ENCODE measurements at places on chromosomes 6 and 20.

DNA sequence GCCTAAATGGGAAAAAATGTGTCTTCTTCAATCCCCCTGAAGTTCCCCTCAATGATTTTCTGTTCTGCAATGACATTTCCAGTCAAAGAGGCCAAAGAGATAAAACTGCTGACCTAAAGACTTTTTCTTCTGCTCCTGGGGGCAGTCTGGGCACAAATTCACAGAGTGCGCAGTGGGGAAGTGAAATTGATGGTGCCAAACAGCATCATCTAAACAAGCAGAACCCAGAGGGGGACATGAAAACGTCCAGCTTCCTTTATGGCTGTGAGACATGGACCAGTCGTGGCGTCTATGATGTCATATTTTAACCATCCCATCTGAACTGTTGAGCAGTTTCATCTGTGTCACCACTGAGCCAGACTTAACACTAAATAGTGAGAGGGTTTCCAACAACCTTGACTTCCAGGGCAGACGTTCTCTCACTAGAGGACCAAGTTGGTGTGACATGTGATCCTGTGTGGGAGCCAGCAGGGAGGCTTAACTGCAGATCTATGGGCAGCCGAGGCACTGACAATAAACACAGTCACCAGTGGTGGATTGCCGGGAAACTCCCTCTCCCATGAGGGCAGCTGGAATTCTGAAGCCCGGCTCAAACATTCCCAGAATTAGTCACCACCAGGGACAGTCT is 12.4 kb downstream of the SCML4 start:
- no peak for DNase-seq

DNA sequence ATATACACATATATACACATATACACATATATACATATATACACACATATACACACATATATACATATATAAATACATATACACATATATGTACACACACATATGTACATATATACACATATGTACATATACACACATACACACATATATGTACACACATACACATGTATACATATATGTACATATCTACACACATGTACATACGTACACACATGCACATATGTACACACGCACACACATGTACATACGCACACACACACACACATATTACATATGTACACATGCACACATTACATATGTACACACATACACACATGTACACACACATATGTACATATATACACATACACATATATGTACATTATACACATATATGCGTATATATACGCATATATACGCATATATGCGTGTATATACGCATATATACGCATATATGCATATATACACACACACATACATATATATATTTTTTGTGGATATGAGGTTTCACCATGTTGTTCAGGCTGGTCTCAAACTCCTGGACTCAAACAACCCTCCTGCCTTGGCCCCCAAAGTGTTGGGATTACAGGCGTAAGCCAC is 27.2 kb downstream of the SRC start:
- DNase-seq, result no peak

- no peak for DNase-seq
These were observed 1.6 kb downstream of the UTRN start for GRCh38 chr6:144286503-144287393.

GRCh38 chr6:29483186-29483585 is 4.6 kb downstream of the MAS1L start:
- DNase-seq, result no peak

DNA sequence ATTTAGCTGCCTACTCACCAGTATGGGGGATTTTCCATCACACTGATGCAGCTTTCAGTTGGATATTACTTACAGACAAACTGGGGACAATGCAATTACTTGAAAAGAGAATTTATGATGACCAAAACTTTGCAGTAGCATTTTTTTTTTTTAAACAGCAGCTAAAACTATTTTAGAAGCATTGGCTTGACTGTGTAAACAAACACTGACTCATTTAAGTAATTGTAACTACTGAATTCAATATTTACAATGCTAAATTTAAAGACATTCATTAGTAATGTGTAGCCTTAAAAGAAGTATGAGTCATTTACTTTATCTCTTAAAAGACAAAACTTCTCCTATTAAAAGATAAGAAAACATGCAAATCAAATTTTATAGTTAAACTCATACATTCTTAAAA is 295.9 kb upstream of the FERMT1 start:
- DNase-seq, result no peak

DNA sequence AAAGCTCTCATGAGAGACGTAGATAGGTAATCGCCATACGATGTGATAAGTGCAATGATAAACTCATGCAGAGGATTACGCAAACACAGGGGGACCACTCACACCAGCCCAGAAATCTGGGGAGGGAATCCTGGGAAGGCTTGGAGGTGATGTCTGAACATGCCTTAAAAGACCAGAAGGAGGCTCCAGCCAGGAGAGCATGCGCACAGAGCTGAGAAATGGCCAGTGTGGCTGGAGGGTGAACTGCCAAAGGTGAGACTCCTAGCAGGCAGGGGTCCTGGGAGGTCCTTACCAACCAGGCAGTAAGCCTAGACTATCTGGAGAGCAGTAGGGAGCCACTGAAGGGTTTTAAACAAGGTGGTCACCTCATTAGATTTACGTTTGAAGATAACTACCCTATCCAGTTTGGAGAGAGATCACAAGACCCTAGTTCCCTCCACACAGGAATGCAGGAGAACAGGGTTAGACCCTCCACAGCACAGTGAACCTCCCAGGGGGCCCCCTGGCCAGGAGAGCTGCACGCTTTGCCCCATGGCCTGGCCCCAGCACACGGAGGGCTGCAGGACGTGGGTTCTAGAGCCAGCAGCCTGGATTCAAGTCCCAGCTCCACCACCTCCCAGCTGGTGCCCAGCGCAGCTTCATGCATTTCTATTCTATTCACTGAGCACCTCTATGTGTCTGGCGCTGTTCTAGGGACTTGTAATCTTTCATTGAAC is 13.1 kb downstream of the MDFI start:
- DNase-seq, result no peak

GRCh38 chr6:22784601-22785410 is 215.4 kb downstream of the HDGFL1 start:
- no peak for DNase-seq

GRCh38 chr20:38094373-38094891 is 60.9 kb downstream of the RPRD1B start:
- DNase-seq, result no peak

- DNase-seq, result no peak
These were observed 166.3 kb downstream of the KCNQ5 start for GRCh38 chr6:72788188-72788587.

DNA sequence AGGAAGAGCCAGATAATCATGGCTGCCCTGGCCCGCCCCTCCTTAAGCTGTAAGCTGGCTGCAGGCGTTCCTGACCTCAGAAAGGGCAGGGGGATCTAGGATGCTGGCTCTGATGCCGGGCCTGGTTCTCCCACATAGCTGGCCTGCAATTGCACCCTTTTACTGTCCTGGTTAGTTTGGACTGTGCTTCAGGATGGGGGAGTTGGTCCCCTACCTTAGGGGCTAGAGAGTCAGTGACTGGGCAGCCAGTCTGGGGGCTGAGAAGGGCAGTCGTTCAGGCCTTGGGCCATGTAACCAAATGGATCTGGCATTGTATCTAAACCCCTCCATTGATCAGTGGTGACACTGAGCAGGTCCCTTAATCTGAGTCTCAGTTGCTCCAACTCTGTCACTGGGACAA is 40.7 kb downstream of the TGM3 start:
- DNase-seq, result no peak

DNA sequence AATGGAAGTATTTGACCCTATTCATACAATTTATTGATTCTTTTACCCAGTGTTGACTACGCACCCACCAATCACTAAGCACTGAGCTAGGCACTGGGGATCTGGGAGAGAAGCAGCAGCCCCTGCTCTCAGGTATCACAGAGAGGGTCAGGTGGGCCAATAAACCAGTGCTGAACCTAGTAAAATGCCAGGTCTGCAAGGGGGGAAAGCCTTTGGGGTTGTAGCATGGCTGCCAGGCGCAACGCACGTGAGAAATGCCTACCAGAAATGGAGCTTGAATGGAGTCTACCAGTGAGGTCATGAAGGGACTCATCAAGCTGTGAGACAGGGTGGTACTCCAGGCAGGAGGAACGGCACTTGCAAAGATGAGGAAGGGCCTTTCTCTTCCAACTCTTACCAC is 313.6 kb downstream of the GMDS start:
- DNase-seq, result no peak

DNA sequence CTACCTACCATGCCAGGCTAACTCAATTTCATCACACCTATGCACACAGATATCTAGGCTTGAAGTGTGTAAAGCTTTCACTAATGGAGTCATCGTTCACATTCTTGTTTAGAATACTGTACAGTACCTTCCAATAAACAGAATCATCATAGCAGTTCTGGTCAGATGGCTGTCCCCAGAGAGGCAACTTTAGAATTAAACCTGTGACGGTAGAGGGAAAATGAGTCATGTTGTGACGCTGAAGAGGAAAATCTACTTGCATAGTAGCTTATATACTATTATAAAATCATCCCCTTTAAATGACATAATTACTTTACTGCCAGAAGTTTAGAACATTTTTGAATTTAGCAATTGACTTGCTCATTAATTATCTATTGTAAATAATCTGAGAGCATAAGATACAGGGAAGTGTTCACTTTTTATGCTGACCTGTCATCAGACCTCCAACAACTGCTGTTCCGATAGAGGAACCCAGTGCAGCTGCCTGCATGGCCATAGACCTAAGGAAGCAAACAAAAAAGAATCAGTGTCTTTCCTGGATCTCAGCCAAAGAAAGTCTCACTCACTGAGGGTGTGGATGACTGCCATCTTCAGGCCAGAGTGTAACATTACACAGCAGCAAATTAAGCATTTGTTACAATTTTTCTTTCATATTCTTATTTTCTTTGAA is 29.8 kb downstream of the RHAG start:
- DNase-seq, result no peak

- DNase-seq, result no peak
These were observed 25.5 kb downstream of the PDE10A start for GRCh38 chr6:165637586-165637985.

- DNase-seq, result no peak
These were observed 84.3 kb upstream of the TMEM30A start for GRCh38 chr6:75368864-75369402.

GRCh38 chr20:58519940-58520712 is 4.9 kb upstream of the APCDD1L start:
- DNase-seq, result no peak

DNA sequence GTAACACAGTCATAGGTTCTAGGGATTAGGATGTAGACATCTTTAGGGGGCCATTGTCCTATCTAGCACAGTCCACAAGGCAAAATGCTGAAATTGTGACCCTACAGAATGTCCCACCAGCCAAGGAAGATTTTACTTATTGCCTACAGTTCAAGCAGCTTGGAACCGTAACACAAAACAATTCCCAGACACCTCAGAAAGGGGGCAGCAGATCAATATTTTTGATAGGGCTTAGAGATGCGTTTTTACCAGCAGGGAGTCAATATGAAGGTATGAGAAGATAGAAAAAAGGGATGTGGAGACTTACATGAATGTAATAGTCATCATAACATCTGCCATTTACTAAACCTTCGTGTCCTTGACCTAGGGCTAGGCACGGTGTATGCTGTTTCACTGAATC is 81.0 kb downstream of the TMEM170B start:
- no peak for DNase-seq

DNA sequence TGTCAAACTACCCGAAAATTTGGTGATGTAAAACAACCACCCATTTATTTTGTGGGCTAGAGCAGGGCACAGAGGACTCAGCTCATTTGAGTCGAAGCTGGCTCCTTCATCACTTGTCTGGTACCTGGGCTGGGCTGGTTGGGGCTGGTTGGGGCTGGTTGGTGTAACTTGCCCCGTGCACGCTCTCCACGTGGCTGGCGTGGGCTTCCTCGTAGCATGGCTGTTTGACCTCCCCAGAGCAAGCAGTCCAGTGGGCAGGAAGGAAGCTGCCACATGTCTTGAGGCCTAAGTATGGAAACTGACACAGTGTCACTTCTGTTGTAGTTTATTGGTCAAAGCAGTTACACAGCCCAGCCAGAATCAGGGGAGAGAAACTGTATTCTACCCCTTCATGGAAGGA is 27.1 kb downstream of the BCAS4 start:
- no peak for DNase-seq

GRCh38 chr6:146339716-146340115 is 203.9 kb upstream of the RAB32 start:
- DNase-seq, result no peak

DNA sequence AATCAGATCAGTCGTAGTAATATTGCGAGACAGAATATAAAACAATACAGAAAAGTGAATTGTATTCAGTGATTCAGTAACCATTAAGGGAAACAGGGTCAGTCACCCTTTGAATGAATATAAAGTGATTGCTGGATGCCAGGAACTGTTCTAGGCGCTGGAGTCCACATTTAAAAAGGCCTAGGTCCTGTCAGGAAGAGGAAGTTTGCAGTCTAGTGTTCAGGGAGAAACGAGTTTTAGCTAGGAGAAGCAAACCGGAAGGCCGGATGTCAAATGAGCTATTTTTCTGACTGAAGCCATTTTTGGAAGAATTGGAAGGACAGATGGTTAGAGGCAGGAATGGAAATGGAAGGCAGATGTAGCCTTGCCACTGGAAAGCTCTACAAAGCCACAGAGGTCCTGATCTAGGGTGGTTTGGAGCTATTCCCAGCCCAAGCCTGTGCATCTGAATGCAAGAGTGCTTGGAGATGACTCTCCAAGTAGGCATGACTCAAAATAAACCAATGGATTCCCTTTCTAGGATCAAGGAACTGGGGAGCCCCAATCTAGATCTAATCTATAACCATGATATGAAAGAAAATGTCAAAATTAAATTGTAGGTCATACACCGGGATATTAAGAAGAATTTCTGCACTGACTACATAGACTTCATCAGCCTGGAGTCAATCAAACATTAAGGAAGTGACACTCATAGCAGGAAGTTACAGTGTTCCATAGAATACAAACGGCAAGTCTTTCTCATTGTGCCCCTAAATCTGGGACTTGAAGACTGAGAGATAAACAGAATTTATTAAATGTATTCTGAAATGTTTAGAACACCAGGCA is 36.8 kb upstream of the CDKAL1 start:
- no peak for DNase-seq

DNA sequence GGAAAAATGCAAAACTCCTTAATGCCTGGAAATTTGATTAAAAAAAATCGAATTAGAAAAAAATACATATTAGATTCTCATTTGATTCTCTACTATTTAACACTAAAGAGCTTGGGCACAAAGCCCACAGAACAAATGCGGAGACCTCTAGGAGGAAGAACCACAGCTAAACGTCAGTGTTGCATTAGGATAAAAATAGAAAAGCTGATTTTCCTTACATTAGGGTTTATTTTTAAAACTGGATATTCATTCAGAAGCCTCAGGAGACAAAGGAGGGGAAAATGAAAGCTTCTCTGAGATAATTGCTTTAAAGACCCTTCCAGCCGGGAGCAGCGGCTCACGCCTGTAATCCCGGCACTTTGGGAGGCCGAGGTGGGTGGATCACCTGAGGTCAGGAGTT is 77.3 kb downstream of the ECT2L start:
- no peak for DNase-seq

GRCh38 chr20:1353956-1354355 is 25.0 kb upstream of the SDCBP2 start:
- DNase-seq, result no peak

- no peak for DNase-seq
These were observed 75.4 kb upstream of the EEF1E1 start for GRCh38 chr6:8177721-8178120.

Data from D721Med (cell line).